NCI-H510A (cell line): ENCODE measurements at places on chromosomes 4 and X.

DNA sequence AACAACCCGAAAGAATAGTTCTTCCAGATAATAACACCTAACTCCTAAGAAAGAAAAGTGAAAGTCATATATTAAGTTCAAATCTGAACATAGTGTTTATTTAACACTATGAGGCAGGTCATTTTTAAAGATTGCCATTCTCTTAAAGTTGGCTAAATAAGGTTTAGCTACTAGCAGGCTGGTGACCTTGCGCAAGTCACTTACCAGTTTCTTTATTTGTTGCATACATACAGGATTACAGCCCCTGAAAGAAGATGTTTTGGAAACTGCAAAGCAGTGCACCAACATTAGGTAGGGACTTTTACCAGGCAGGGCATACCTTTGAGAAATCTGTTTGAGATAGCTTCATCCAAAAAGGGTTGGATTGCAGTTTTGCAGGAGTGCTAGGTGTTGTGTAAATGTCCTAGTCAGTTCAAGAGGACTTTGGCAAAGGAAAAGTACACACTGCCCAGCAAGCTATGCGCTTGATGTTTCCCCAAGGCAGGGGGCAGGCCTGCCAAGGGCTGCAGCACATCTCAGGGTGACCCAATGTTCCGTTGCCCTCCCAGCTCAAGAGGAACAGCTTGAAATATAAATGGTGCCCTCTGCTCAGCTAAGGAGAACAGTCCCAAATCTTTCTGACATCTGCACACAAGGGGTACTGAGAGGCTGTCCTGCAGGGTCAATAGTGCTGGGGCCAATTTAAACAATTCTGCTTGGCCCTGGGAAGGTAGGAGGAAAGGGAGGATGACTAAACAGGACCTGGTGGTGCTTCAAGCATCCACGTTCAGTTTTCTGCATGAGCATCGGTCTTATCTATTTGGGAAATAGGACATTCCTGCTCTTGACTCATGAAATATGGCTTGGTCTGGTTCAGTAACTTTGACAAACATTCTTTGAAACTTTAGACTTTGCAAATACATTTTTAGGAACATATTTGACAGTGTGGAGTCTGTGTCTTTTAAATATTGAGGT is 130.8 kb downstream of the COL4A6 start:
- no peak for DNase-seq

GRCh38 chrX:21683941-21684340 is 25.8 kb upstream of the KLHL34 start:
- no peak for DNase-seq

- DNase-seq: no peak
These were observed 8.2 kb upstream of the CNOT6L start for GRCh38 chr4:77827343-77827742.

GRCh38 chr4:34790131-34790530 is 1454.2 kb downstream of the ARAP2 start:
- no peak for DNase-seq
